ENCODE measurements at places on chromosomes 3 and 15. TPM values are rescaled to one million over a fixed set of nuclear protein-coding genes. Genes with fewer than 3 reads are reported as not detected.

The WHAMM gene
- 5.2 TPM for total RNA-seq

The TIMP4 gene
- 0.97 TPM for total RNA-seq

The LRRC28 gene
- total RNA-seq = 10.7 TPM

The TNNC1 gene
- total RNA-seq = not detected
